AG04450 (cell line): ENCODE measurements at places on chromosomes 7 and 10. TPM values are rescaled to one million over a fixed set of nuclear protein-coding genes. Genes with fewer than 3 reads are reported as not detected.

TMEM229A gene
- polyA plus RNA-seq = not detected in 2 replicates

LDB3 gene
- 0.46 and 0.60 TPM in 2 replicates for polyA plus RNA-seq

GRCh38 chr7:127949769-127950222 lies 81.4 kb downstream of the LRRC4 start:
- DNase-seq = no peak

DNA sequence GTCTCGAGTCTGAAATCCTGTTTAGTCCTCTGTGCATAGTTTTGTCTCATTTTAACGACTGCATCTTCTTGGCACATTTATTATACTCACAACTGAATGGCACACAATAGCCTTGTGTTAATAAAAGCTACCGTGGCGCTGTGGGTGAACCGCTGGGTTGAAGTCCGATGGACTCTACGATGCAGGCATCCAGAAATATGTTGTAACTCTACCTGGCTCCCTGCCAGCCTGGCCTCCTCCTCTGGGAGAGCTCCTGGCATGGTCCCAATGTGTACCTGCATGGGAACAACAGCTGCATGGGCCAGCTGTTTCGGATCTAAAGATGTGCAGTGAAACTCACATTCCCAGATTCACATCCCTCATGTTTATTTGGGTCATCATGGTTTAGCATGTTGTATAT lies 3.7 kb upstream of the DPYSL4 start:
- no peak for DNase-seq

DNA sequence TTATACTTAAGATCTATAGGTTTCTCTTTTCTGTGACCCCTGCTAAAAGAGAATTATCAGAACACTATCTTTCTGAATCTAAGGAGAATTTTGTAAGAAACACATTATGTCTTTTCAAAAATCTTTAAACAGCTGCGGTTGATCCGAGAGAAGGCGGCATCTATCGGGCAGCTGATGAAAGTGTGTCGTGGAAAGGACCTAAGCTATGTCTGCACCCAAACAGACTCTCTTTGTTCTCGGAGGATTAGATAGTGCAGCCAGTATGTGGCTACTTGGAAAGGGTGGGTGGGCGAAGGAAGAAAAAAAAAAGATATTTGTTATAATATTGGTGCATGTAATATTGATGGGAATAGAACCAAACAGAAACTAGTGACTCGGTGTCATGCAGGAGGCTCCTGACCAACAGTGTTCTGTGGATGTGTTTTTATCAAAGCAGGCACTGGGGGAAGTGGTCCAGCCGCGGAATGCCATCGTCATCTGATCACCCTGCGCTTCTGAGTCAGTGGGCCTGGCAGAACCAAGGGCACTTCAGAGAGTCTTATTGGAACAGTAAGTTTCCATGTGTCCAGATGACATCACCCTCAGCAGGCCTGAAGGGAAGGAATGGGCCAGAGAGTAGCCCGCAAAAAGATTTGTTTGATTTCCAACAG lies 509.7 kb upstream of the AKR1E2 start:
- DNase-seq = peak; percentile 4
